ENCODE measurements at places on chromosomes 7 and 10.

- DNase-seq: no peak
Measured at GRCh38 chr7:94049615-94050014, 45.5 kb upstream of the BET1 start.

- no peak for DNase-seq
Measured at GRCh38 chr10:121481180-121481579, 117.1 kb downstream of the FGFR2 start.

DNA sequence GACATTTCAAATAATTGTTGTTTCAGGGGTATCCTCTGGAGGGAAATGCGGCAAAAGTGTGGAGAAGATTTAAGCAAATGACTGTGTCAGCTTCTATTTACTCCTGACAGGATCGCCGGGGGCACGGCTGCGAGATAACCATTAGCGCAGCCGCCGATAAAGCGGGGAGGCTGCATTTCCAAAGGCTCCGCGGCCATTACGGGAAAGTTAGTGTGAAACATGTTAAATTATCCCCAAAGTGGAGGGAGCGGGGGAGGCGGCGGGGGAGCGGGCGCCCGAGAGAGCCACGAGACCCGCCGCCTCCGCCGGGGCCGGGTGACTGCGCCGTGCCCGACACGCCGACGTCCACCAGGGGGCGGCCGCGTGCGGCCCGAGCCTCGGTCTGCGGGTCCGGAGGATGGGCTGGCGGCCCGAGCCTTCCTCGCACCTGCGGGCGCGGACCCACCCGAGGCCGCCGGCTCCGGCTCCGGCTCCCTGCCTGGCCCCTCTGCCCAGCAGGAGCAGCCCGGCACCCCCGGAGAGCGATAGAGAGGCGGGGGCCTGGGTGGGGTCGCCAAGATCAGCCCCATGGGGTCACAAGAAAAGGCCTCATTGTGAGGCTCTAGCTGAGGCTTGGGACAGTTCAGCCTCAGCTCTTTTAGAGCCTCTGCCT is 74.4 kb upstream of the PAX2 start:
- no peak for DNase-seq

- DNase-seq: no peak
Measured at GRCh38 chr7:95660023-95660434, 63.7 kb upstream of the PDK4 start.

- DNase-seq: no peak
Measured at GRCh38 chr7:158452331-158452730, 135.3 kb downstream of the PTPRN2 start.

- no peak for DNase-seq
Measured at GRCh38 chr10:4656576-4657194, 169.3 kb upstream of the AKR1E2 start.

- no peak for DNase-seq
Measured at GRCh38 chr10:88361494-88361893, 221.6 kb downstream of the RNLS start.

DNA sequence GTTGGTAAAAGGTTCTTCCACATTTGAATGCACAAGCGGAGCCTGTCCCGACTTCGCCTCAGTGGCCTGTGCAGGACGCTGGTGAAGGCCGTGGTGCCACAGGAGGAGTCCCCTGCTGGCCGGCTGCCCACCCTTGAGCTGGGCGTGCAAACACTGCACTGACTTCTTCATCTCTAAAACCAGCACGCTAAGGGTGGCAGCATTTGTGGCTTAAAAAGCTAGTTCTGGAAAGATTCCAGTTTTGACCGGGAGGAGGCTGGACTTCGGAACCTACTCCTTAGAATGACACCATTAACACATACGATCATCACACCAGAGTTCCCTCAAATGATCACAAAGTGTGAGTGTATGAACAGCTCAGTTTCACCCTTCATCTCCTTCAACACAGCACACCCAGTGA is 102.4 kb downstream of the SMURF1 start:
- DNase-seq: no peak

GRCh38 chr7:26413007-26413691 is 121.5 kb downstream of the SNX10 start:
- no peak for DNase-seq

- no peak for DNase-seq
Measured at GRCh38 chr10:72981028-72981881, 26.6 kb upstream of the PLA2G12B start.

GRCh38 chr10:115882021-115882420 is 391.0 kb downstream of the GFRA1 start:
- no peak for DNase-seq

- no peak for DNase-seq
Measured at GRCh38 chr7:20562461-20562860, 53.0 kb upstream of the ABCB5 start.

DNA sequence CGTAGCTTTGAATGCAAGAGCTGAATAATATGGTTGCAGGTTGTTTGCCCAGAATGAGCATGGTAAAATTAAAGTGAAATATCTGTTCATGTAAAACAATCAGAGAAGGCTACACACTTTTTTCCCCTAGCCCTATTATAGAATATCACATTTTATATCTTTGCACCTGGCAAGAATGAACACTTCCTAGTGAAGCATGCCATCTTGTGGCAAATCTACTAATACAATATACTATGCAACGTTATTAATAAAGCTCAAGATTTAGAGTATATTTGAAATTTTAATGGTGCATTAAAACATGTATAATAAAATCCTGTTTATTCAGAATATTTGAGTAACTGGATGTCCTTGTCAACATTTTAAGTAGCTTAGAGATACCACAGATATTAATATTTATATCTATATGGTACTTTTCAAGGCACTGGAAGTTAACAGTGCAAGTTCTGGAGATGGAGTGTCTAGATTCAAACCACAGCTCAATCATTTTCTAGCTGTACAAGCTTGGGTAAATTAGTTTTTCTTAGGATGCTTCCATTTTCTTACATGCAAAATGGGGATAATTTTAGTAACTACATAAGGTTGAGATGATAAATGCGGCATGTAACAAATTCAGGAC is 643.1 kb upstream of the SEMA3D start:
- no peak for DNase-seq

DNA sequence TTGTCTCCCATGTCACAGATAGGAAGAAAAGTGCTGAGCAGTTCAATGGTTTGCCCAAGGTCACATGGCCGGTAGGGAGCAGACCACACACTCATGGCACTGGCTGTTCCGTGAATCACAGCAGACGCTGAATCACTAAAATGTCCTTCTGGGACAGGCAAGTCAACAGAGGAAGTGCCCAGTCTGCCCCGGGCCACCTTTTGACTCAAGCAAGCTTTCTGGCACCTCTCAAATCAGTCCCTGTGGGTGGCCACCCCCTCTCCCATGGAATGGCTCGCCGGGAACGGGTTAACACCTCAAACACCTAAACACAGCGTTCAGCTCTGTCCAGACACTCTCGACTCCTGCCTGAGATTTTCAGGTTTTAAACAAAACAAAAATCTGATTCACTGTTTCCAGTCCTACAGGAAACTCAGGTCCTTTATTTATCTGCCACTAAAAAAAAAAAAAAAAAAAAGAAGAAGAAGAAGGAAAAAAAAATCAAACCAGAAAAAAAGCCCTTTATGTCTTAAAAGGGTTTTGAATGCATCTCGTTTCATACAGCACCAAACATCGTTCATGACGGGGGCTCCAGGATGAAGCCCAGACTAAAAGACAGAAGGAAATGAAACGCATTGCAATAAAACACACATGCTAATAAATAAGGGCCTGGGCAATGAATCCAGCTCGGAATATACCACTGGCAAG is 15.5 kb downstream of the CARD11 start:
- DNase-seq: no peak

DNA sequence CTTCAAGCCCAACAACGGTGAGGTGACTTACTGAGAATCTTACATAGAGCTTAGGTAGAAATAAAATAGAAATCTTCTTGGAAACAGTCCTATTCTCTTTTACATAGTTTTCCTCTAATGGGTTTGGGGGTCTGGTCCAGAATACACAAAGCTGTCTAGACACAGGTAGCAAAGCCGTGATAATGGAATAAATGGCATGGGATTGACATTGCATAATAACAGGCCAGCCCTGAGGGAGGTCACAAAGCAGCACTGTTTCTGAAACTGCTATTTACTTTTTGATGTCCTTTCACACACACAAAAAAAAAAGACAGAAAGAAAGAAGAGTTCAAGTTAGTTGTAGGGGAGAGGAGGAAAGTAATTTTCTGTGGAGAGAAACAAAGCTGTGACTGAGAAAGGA is 364.8 kb upstream of the SORCS1 start:
- DNase-seq: no peak

GRCh38 chr10:87887146-87887545 is 23.7 kb downstream of the PTEN start:
- no peak for DNase-seq

DNA sequence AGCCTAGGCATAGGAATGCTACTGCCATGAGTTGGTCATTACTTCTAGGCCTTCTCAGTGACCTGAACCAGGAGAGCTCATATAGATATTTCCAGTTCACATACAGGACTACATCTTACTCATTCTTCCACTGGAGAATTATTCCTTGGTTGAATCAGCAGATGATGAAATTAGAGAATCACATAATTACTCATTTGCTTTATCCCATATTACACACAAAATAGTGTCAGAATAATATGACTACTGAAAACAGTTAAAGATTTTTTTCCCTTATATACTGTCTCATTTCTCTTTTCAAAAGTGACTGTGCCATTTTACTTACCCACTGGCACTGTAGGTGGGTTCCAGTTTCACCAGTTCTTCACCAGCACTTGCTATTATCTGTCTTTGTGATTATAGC is 18.5 kb downstream of the BMS1 start:
- DNase-seq: no peak
